ENCODE measurements at places on chromosomes 11 and 22.

DNA sequence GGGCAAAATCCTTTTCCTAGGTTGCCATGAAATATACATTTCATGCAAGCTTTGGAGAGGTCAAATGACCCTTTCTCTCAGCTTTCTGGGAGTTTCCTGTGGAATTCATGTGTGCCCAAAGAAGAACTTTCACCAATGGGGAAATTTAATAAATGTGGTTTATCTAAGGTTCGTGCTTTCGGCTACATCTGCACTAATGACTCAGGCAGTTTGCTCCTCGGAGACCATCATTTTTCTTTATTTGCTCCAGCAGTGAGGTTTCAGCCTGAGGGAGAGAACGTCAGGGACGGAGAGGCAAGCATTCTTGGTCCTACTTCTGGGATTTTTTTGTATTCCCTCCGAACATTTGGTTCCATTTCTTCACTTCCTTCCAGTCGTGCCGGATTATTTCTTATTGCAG, 85.2 kb downstream of the FLI1 start:
- no peak for DNase-seq

- DNase-seq: no peak
These were observed 498.0 kb downstream of the BRD1 start for GRCh38 chr22:49329636-49330035.

DNA sequence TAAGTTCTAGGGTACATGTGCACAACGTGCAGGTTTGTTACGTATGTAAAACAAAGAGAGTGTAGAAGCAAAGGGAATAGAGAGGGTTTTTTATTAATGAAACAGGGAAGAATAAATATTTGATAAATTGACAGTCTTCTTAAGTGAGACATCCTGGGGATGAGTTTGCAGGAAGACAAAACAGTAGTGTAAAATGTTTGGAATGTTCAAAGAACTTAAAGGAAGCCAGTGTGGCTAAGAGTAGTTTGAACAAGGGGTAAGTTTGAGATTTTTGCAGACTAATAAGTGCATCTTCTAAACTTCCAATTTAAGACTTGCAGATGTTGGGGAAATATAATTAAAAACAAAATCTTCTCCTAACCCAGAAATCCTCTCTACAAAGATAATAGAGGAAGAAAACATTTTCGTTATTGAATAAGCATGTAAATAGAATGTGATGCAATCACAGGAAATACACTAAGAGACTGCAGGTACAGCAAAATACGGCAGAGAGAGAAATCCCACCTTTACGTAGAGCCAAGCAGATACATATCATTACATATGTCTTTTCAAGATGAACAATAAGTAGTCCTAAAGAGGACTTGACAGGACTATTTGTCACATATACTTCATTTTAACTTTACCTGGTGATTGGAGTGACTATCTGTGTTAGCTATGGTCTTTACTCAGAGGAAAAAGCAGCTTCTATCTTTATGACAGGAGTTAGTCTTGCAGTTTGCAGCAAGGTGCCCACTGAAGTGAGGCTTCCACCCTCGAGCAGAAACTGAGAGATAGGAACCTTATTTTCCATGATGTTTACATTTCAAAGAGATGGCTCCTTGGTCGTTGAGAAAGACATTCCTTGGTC, 402.1 kb downstream of the CNTN5 start:
- no peak for DNase-seq

DNA sequence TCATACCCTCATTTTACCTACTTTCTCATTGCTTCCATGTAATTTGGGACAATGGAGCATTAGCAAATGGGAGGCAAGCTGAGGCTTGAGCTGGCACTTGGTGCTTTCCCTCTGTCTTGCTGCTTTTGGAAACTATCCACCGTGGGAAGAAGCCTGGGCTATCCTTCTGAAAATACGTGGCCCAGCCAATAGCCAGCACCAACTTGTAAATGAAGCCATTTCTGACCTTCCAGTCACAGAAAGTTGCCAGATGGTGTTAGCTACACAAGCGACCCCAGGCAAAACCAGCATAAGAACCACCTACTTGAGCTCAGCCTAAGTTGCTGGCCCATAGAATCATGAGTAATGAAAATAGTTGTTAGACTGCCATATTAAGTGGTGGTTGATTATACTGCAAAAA, 18.5 kb upstream of the SPON1 start:
- DNase-seq: no peak

DNA sequence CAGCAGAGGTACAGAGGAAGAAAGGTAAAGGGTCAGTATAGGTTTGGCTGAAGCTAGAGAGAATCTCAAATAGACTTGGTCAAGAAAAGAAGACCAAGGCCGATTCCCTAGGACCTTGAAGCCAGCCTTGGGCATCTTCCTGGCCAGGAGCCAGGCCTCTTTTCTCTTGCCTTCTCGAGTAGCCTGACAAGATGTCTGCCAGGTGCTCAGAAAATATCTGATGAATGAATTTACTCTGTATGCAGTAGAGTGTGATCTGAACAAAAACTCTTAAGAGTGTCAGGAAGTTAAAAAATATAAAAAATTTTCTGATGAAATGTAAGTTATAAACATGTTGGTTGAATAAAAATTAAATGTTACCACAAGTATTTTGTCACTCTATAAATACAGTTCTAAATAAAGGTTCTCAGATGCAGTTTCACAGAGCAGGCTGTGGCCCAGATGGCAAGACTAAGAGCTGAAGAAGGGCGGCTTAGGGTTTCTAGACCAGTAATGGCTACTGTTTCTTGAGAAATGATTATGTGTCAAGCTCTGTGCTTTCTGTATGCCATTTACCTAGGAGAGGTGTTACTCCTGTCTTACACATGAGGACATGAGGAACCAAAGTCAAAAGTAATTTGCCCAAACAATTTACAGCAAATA, 98.1 kb downstream of the ATXN10 start:
- DNase-seq: no peak
